ENCODE measurements at places on chromosomes 2 and 18.

DNA sequence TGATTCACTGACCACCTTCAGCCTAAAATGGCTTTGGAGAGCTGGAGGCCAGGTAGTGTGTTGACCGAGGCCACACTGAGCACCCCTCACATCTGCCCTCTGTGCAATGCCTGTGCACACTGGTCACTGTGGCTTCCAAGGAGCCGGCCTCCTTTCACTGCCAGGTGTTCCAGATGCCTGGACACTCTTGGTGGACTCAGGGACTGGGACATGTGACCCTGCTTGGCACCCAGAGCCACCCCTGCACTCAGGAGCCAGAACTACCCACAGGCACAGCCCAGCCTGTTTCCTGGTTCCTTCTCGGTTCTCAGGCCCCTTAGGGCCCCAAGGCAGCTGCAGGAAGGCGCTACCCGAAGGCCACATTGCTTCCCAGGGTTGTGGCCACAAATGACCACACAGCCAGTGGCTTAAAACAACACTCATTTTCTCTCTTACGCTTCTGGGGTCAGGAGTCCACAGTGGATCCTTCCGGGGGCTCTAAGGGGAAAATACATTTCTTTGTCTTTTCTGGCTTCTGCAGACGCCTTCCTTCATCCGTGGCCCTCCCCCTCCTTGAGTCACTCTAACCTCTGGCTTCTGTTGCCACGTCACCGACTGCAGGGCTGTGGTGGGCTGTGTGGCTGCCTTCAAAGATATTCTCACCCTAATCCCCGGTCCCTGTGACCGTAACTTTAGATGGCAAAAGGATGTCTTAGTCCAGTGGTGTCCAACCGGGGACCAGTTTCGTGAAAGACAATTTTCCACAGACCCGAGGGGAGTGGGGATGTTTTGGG is 78.6 kb downstream of the ASB1 start:
- DNase-seq, result no peak

GRCh38 chr2:147588191-147588590 is 256.6 kb upstream of the ACVR2A start:
- DNase-seq, result no peak

GRCh38 chr2:98446850-98447249 is 2.2 kb downstream of the INPP4A start:
- DNase-seq, result no peak

DNA sequence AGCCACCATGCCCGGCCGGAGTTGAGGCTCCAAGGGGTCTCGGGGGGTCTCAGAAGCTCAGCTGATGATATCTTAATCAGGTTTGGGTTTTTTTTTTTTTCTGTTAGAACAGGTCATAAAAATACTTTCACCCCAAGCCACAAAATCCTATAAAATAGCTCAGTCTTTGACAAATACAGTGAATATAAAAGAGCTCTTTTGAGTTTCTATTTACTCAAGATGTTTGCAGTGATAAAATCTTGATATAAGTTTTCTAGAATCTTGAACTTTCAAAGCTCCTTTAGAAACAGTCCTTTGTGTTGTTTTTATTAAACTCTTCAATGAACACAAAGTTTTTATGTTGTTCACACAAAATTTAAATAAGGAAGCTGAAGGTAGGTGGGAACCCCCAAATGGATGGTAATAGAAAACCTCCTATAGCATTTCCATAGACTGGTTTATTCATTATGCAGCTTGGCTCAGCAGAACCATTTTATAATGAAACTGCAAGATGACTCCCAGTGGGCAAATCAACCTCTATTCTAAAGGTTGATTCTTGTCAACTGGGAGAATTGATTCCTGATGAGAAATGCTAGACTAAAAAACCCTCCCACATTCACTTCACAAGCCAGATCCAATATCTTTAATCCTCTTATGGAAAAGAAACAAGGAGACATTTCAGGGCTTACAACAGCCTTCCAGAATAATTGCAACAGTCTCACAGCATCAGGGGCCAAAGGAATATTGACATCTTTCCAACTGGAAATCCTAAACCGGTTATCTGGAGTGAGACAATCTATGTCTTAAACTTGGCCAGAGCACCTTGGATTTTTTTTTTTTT is 13.6 kb upstream of the NARS1 start:
- no peak for DNase-seq

GRCh38 chr18:47898696-47899095 is 31.8 kb downstream of the SMAD2 start:
- no peak for DNase-seq

DNA sequence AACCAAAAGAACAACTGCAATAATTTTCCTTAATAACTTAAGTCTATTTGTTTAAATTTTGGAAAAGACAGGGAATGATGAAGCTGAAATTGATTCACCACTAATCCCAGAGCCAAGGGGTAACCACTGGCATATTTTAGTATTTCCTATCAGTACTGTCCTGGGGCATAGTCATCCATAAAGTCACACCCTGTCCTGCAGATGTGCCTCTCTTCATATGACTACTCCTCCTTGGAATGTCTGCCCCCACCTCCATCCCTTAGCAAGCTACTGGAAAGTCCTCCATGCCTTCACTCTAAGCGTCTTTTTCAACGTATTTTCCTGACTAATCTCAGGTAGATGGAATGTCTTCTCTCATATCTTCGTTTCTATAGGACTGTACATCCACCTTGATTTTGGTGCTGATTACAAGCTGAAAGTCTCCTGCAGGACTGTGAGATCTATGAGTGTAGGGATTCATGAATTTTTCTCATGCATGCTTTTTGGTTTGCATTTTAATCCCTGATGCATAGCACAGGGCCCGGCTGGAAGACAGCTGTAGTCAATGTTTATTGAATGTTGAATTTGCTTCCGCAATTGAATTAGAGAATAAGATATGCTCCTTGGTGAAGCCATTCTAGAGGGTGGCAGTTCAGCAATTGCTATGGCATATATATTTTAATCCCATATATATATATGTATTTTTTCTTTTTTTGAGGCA is 85.6 kb downstream of the MOGAT1 start:
- no peak for DNase-seq

GRCh38 chr2:11071211-11071610 is 84.1 kb upstream of the SLC66A3 start:
- DNase-seq, result no peak

DNA sequence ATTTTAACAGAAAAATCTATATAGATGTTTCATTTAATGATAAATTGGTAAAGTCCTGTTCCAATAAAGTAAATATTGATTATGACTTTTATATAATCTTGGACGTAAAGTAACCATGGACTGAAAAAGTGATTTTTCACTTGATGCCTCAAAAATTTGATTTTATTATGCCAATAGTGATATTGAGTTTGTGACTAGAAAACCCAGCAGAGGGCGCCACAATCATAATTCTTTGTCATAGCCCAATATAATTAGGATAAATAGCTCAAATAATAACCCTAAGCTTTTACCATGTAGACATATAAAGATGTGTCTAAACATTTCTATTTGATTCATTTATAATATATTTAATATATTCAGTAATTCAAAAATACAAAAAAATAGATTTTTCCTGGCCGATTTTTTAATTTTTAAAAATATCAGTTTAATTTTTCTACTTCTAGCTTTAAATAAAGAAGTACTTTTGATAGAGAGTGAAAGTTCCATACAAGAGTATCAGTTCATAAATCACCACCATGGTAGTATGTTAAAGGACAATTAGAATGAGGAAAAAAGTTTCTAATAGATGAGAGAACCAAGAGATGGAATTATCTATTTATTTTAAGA is 30.7 kb downstream of the CAMKMT start:
- DNase-seq, result peak; percentile 50

- DNase-seq, result no peak
Measured at GRCh38 chr2:172120118-172120517, 17.4 kb upstream of the DLX2 start.

DNA sequence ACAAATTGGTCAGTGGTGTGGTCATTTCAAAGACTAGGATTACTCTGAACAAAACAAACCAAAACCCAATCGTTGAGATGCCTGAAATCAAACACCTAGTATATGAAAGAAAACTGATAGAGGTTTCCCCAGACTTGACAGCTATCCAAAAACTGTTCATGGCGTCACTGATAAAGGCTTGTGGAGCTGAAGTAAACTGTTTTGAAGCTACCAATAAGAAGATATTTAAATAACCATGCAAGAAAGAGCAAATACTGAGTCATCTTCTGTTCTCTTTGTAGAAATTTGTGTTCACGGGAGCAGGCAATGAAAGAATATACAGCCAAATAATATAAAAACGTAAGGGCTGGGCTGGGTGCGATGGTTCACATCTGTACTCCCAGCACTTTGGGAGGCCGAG is 7.5 kb upstream of the COLEC11 start:
- DNase-seq, result no peak

DNA sequence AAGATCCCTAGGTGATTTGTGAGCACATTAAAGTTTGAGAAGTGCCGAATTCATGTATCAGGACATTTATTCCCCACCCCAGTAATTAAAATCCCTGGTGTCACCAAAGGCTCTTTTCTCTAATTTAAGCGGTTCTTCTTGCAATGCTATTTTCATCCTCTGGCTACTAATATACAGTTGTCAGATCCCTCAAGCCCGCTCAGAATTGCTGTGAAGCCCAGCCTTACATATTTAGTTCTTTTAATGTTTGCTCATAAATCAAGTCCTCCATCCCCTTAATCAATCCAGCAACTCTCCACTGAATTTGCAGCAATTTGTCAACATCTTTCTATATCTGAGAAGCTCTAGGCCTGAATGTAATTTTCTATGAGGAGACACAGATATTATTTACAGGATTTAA is 437.9 kb downstream of the PIK3C3 start:
- DNase-seq, result no peak

DNA sequence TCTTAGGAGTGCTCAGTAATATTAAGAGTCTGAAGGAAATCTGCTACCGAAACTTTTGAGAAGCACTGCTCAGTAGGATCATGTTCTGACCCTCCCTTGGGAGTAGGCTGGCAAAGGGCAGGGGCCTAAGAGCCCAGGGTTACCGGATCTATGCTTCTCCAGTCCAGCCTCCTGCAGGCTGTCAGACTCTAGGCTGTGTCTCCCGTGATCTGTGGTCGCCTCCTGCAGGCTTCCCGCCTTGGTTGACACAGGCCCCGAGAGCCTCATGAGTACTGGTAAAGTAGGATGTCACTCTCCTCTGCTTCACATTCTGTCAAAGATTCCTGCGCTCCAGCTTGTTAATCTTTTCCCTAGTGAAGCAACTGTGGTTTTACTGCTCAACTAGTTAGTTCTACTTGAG is 647.8 kb upstream of the RAB6C start:
- DNase-seq, result no peak

DNA sequence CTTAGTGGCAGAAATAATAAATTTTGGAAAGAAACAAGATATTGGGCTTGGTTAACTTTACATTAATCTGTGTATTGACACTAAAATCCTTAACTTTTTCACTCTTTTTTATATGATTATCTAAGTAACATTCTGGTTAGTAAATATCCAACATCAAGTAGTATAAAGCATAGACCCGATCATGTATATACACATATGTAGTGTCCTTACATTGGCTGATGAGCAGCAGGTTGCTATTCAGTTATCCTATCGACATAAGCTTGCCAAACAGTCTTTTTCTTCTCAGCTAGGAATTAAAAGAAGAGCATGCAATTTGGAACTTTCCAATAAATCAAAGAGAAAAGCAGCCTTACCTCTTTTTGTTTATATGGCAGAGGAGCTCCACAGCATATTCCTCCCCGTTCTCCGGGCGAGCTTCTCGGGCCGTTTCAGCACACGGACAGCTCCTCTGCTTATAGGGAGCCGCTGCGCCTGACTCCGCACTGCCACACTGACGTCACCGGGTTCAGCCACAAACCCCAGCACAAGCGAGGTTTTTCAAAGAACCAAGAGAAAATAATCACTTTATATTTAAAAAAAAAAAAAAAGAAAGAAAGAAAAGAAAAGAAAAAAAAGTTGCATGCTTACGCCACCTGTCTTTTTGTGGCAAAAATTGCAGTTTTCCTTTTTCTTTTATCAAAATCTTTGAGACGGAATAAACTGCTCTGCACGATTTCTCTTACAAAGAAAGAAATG is at the start of gene SCG2:
SCG2 (minus strand) TSS at position 430 of the 735 bp plus-strand sequence. CDS start 3,079 bp downstream, outside the sequence.
- peak; percentile 12 for DNase-seq

GRCh38 chr18:7102131-7102530 is 15.5 kb downstream of the LAMA1 start:
- DNase-seq, result no peak

GRCh38 chr2:178496049-178496448 is 15.8 kb downstream of the PLEKHA3 start:
- DNase-seq, result no peak

GRCh38 chr18:8944871-8945245 is 157.6 kb upstream of the NDUFV2 start:
- no peak for DNase-seq

DNA sequence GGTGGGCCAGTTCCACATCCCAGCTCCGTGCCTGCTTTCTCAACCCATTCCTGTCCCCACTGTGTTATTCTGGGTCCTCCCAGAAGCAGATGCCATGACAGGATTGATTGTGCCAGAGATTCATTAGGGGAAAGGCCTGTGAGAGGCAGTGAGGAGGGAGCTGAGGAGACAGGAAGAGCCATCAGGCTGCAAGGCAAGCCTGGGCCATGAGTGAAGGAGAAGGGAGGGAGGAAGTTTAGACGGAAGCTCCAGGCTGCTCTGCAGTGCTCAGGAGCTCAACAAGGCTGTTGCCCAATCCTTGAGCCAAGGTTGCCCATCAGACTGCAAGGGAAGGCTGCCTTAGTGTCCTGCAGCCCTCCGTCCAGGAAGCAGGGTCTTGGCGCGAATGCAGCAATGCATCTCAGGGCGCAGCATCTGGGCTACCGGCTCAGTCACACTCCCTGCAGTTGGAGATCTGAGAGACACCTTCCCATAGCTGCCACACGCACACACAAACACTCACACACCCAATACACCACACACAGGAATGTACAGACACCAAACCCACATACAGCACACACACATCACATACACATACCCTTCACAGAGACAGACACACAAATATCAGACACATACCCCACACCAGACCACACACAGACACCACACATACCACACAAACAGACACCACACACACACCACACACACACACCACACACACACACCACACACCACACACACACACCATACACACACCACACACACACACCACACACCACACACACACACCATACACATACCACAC is 139.5 kb upstream of the NDUFV2 start:
- no peak for DNase-seq

- DNase-seq, result no peak
Measured at GRCh38 chr2:96729748-96730147, 10.1 kb downstream of the LMAN2L start.

DNA sequence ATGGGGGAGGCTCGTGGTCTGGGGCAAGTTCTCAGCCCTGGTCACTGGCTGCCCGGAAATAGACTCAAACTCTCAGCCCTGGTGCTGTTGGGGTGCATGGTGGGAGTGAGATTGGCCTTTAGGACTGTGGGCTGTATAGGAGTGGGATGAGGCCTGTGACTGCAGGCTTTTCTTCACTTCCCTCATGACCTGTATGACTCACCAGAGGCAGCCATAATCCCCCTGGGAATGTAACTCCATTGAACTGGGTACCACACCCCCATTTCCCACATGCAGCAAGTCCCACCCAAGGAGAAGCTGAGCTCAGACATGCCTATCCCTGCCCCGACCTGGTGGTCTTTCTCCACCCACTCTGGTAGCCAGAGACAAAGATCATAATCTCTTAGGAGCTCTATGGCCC is 177.7 kb upstream of the OSR1 start:
- no peak for DNase-seq

GRCh38 chr2:89850881-89851582 is 1159.6 kb downstream of the RPIA start:
- no peak for DNase-seq
